ENCODE measurements at places on chromosomes 16 and 17.

- no peak for DNase-seq
Observed at GRCh38 chr16:23408242-23408822, 44.7 kb downstream of the COG7 start.

DNA sequence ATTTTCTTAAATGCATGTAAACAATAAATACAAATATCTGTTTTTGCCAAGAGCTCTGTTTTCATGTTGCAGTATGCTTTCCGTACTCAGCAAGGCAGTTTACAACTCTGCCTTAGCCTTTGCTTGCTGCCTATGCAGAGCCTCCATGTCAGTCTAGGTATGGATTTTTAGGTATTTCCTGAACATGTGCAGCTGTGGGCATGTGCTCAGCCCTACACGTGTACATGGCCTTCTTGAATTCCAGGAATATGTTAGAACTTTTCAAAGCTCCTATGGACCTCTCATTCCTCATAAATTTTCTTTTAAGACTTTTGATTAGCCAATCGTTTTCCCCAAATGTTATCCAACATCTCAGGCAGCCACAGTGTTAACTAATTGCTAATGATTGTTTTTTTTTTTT is 63.8 kb downstream of the SYCE1L start:
- no peak for DNase-seq

GRCh38 chr17:28996554-28997096 is 9.2 kb downstream of the SEZ6 start:
- no peak for DNase-seq

DNA sequence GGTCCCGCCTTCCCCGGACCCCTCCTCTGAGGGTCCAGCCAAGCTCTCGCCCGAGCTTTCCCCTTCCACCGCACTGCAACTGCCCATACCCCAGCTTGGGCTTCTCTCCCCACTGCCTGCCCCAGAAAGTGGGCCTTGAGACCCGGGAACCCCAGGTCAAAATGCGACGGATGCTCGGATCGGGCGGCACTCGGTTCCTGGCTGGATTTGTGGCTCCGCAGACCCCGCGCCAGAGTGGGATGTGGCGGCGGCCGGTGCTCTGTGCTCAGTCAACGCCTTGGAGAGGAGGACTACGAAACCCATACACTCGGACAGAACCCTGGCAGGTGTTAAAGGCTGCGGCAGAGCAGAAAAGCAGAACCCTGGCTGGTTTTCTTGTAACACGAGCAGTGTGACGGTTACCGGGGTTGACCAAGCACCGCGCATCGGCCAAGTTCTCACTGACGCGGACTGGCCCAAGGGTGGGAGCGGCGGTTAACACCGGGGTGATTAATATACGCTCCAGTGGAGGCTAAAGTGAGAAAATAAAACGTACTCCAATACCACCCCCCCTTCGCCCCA is 885 bp upstream of the SLFN13 start:
- peak; percentile 7 for DNase-seq

- no peak for DNase-seq
Observed at GRCh38 chr17:29578626-29579485, 10.4 kb downstream of the TP53I13 start.

DNA sequence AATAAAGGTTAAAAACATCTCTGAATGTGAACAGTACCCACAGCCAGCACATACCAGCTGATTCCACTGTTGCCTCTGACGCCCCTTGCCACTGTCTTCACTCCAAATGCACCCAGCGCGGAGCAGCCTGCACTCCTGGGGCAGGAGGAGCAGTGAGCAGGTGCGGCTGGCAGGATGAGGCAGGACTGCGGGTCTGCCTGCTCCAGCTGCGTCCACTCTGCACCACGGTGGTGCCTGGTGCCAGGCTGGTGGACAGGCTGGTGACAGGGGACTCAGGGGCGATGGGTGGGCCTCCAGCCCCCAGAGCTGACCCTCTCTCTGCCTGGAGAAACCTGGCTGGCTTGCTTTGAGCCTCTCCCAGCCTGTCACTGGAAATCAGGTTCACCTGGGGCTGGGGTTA is 9.4 kb downstream of the RAB40B start:
- no peak for DNase-seq

DNA sequence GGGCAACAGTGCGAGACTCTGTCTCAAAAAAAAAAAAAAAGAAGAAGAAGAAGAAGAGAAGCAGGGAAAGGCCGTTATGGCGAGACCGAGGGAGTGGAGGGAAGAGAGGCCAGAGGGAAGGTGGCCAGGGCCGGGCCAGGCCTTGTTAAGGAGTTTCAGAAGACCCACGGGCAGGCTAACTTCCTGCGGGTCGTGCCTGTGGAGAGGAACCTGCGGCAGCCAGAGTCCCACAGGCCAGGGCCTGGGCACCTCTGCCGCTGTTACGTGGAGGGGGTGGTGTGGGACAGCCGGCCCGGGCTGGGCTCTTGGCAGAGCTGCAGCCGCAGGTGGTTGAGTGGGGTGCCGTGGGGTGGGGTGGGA is 5.4 kb downstream of the WDR81 start:
- DNase-seq = no peak

DNA sequence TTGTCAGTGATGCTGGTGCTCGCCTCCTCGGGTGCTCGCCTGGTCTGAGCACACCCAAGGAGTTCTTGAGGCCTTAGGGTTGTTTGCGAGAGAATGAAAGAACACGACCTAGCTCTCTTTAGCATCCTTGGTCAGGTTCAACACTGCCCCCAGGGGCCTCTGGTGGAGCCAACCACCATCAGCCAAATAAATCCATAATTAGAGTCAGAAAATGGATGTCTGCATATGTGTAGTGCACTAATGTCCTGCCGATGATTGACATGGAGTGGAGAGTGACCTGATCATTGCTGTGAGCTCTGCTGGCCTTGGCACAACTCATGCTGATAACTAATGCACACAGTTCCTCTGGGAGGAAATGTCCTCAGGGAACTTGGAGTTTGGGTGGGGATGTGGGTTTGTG is 8.2 kb upstream of the STH start:
- no peak for DNase-seq

GRCh38 chr17:56641373-56641772 is 47.9 kb downstream of the NOG start:
- no peak for DNase-seq

DNA sequence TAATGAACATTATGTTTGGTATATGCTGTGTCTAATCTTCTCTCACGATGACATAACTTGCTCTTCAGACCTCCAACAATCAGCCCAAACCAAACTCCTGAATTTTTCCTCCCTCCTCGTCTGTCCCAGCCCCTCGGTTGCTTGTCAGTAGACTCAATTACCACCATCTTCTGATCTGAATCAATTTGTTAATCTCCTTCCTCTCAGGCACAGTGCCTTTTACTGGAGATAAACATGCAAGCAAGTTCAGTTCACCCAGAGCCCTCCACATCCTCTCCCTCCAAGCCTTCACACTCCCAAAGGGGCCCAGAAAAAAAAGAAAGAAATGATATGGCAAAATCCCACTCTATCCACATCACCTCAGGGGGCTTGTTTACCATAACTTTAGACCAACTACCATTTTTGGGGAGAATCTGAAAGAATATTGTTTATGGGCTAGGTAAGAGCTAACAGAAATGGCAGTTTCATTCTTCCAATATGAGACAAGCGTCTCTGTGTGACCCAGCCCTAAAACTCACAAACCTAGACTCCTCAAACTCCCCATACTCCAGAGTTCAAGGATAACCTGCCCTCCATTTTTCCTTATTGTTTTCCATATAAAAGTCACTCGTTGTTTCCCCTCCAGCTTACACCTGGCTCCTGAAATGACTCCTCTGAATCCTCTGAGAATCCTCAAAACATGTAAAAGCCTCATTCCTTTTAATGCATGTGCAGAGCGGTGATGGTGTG is 1.5 kb downstream of the TEX2 start:
- no peak for DNase-seq

DNA sequence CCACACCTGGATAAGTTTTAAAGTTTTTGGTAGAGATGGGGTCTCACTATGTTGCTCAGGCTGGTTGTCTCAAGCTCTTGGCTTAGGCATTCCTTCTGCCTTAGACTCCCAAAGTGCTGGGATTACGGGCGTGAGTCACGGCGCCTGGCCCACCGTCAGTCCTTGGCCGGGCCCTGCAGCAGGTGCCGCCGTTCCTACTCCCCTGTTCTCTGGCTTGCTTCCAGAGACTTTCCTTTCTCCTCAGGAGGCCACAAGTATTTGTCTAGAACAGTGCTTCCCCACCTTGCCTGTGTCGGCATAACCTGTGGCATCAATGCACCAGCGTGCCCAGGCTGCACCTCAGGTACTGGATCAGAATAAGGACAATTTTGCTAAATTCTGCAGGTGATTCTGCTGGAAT is 3.0 kb upstream of the MGAT5B start:
- no peak for DNase-seq

DNA sequence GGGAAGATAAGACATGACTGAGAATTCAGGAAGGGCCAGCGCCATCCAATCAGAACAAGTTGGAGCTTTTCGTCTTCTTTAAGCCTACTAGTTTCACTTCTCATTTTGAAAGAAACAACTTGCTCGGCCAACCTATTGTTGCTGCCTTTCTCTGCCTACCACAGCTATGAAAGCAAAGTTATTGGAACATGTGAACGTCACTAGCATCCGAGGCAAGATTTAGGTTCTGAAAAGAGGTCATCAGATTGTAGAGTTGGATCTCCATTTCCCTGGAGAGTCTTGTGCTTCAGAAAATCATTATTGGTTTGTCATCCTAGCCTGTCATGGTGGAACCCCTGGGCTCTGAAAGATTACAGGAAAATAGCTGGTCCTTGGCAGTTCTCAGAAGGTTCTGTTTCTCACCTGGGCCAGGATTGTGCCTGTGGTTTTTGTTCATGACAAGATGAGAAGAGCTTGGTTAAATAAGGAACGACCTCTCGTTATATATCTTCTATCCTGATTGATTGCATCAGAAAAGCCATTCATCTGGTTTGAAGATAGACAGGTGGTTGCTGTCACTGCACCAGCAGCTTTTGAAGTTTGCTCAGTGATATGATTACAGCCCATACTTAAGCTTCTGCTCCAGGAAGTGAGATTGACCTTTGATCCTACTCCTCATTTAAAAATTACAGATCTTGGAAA is 25.3 kb downstream of the CDH13 start:
- DNase-seq = peak; percentile 57

DNA sequence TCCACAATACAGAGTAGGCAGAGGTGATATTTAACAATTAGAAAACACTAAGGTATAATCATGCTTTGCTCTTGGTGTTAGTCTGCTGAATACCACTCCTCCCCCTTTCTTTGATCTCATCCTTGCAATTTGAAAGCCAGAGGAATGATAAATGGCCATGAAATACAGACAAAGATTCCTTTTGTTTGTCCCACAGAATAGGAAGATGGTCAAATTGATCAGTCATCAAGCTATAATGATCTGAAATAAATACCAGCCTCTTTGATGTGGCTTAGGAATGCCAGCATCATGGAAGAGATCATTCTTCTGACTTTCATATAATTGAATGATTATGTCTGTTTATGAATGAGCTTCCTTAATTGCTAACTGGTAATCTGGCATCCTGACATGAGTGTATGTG is 1541.7 kb upstream of the CDH8 start:
- no peak for DNase-seq

DNA sequence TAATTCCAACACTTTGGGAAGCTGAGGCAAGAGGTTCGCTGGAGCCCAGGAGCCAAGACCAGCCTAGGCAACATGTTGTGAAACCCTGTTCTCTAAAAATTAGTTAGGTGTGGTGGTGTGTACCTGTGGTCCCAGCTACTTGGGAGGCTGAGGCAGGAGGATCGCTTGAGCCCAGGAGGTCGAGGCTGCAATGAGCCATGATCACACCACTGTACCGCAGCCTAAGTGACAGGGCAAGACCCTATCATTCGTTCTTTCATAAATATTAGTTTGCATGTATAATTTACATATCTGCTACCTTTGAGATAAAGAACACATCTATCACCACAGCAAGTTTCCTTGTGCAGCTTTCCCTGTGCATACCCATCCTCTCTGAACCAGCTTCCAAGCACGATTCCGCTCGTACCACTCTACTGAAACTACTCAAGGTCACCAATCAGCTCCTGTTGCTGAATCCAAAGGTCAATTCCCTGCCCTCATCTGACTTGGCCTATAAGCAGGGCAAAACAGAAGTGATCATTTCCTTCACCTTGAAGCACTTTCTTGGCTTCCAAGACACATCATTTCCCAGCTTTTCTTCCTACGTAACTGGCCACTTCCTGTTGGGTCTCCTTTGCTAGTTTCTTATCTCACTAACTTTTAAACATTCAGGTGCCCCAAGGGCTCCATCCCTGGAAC is 49.1 kb downstream of the GRB2 start:
- DNase-seq = no peak

GRCh38 chr16:11673091-11674000 is 5.1 kb downstream of the SNN start:
- no peak for DNase-seq

- peak; percentile 65 for DNase-seq
Observed at GRCh38 chr17:17781591-17782496, 54.9 kb downstream of the SREBF1 start.
